ENCODE measurements at places on chromosomes 3 and 15.

DNA sequence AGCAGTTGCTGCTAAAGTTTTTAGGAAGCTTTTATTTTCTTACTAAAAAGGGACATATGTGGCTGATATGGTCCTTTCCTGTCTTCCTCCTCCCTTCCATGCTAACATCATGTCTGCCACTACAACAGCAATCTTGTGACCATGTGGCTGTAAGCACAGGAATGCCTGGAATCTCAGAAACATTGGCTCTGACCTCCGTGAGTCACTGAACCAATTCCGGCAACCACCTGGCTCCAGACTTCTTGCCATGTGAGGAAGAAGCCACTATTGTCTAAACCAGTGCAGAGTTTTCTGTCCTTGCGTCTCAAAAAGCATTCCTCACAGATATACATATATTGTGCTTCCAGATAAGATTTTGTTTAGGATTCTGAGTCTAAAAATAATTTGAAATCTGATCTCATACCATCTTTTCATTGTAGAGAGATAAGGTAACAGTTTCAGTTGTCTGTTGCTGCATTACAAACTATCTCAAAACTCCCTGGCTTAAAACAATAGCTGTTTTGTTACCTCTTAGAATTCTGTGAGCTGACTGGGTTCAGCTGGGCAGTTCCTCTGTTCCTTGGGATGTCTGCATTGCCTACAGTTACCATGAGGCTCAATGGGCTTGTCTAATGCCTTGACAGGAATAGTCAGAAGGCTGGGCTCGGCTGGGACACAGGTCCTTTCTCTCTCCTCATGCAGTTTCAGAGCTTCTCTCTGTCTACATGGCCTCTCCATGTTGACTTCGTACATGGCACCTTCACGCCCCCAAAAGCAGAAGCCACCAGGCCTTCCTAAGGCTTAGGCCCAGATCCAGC lies 77.3 kb upstream of the MAGI1 start:
- DNase-seq = no peak

- DNase-seq = no peak
These were observed 5.2 kb upstream of the SIN3A start for GRCh38 chr15:75456710-75457109.

- no peak for DNase-seq
These were observed 13.6 kb downstream of the TF start for GRCh38 chr3:133759740-133760305.

DNA sequence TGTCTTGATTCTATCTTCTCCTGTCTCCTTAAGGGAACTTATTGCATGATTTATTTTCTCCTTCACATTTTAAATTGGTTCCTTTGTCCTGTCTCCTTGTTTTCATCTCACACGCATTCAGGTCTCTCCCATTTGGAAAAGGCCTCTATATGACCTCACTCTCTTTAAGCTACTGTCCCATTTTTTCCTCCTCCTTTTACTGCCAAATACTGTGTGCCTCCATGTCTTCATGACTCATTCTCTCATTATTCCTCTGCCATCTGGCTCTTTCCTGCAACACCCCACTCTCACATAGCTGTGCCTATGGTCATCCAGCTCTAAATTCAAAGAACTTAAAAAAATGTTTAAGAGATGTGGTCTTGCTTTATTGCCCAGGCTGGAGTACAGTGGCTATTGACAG lies 48.0 kb downstream of the TYRO3 start:
- DNase-seq = no peak

- DNase-seq = no peak
These were observed 202.3 kb downstream of the CNTN4 start for GRCh38 chr3:2300938-2301337.

DNA sequence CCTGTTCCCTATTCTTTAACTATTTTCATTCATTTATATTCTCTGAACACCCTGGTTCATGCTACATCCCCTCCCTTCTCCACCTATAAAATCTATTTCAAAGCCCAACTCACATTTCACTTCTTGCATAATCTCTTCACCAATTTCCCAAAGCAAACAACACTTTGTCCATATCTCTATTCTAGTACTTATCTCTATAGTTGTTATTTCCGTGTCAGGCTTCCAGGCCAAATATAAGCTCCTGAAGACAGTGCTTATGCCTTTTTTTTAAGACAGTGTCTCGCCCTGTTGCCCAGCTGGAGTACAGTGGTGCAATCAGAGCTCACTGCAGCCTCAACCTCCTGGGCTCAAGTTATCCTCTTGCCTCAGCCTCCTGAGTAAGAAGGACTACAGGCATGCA lies 43.6 kb downstream of the DNAH12 start:
- DNase-seq = no peak

DNA sequence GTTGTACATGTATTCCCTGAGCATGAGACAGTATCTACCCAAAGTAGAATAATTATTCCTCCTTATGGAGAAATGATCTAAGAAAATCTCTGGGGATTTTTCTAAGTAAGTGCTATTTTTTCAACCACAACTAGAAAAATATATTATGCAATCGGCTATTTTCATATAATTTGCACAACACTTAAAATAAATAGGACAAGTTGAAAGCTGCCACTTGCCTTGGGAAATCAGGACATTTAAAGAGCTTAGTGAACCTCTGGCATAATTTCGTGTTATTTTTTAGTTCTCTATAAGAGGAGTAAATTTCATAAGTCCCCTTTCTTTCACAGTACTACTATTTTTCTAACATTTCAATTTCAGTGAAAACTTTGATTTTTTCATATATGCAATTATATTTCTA lies 672.1 kb downstream of the OTOL1 start:
- no peak for DNase-seq
